Bone marrow (tissue), 2 donors: ENCODE measurements at places on chromosomes 1 and 21.

GRCh38 chr1:207519505-207520399 is 23.8 kb downstream of the CR1 start:
- no peak for DNase-seq

DNA sequence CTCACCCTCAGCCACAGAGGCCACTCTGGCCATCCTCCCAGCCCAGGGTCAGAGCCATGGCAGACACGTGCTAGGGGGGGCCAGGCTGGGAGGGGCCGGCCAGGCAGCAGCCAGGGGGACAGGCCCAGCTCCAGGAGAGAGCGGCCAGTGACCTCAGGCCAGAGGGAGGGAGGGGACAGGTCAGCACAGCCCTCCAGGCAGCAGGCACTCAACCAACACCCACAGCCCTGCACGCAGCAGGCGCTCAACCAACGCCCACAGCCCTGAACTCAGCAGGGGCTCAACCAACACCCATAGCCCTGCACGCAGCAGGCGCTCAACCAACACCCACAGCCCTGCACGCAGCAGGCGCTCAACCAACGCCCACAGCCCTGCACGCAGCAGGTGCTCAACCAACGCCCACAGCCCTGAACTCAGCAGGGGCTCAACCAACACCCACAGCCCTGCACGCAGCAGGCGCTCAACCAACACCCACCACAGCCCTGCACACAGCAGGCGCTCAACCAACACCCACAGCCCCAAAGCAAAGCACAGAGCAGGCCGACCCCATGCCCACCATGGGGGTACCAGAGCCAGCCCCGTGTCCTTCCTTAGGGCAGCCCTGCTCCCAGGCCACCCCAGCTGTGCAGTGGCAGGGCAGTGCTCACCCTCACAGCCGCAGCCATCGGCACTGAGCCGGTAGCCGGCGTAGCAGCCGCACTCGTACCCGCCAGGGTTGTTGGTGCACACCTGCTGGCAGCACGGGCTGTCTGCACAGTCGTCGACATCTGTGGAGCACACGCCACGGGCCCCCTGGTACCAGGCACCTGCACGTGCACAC is 55.9 kb downstream of the ARHGEF16 start:
- no peak for DNase-seq

DNA sequence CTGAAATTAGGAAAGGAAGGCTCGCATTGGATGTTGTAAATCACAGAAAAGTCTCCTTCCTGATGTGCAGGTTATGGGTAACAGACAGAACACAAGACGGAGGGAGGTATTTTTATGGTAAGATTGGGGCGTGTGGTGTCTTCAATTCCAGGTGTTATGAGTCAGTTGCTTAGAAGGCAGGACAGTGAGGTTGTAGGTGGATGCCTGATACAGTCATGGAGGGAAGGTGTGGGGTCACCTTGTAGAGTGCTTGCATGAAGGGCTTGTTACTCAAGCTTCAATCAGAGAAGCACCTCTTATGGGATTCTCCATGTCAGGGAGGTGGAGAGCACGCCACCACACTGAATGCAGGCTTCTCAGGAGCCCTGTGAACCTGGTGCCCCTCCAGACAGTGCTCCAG is 63.1 kb downstream of the C1orf21 start:
- DNase-seq = no peak

DNA sequence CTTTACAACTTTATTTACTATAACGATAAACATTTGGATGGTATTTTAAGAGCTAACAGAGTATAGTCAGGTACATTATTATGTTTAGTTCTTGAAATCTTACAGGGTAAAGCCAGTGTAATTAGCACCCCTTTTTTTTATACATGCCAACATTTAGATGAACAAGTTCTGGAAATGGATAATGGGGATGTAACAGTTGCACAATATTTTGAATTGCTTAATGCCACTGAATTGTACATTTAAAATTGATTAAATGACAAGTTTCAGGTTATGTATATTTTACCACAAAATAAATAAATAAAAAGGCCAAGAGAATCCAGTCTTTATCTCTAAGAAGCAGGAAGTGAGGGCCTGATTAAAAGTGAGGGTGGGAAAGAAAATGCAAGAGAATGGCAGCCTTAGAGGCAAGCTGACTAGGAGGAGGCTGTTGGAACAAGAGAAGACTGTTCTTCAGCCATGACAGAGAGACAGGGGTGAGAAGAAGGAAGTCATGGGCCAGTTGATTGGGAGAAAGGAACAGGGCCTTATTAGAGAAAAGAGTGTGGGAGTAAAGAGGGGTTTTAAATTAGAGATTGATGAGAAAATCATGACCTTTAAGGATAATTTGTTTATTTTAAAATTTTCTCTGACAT is 49.9 kb upstream of the TNFSF18 start:
- no peak for DNase-seq

- no peak for DNase-seq
Observed at GRCh38 chr1:2174348-2175054, 20.1 kb downstream of the FAAP20 start.

DNA sequence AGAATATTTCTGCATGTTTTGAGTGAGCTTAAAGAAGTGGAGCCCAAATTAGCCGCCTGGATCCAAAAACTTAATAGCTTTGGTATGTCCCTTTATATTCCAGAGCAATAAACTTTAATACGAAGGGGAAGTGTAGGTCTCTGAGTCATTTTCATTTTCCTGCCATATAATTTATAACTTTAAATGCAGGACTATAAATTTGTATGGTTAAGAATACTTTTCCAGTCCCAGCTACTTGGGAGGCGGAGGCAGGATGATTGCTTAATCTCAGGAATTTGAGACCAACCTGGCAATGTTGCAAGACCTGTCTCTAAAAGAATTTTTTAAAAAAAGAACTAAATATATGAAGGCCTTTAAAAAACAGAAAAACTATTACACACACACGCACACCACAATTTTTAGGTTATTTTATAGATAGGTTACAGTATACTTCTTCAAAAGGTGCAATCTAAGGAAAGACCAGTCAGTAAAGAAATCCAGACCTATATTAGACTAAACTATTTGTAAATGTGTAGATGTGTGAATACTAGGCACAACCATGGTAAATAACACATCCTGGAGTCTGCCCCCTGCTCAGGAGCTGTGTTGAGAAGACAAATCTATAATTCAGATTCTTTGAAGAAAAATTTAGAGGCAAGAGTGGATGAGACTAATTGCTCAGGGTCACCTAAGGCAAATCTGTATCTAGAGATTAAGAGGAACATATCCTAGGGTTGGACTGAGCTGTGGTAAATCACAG is 80.3 kb downstream of the TTC3 start:
- no peak for DNase-seq

GRCh38 chr1:221712776-221713431 is 29.0 kb downstream of the DUSP10 start:
- peak; percentile 83 for DNase-seq

- DNase-seq = no peak
Observed at GRCh38 chr1:154288661-154289060, 16.2 kb downstream of the HAX1 start.

DNA sequence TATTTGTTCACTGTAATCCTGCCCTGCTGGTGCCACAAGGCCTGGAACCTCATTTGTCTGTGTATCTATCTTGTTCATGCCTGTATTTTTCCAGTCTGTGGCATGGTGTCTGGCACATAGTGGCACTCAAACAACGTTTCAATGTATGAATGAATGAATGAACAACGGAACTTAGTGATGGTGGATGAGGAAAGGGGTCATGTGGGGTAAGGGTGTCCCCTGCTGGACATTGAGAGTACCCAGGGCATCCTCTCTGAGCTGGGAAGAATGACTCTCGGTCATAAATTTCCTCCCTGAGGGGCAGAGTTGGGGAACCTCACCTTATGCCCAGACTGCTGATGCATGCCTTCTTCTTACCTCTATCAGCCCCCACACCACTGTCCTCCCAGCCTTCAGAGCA is 18.9 kb upstream of the ZNF683 start:
- DNase-seq = no peak

DNA sequence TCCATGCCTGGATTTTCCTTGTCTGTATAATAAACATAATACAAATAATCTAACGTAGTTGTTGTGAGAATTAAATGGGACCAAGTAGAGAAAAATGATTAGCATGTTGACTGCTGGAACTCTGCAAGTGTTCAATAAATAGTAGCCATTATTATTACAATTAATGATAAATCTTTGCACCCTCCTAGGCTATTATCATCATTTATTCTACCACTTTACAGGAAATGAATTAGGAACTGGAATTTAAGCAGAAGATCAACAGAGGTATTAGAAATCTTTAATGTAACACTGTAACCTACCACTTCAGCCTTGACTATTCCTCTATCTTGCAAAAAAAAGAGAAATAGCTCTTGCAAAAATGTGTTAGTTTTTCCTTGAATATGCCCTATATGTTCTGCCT is 61.9 kb upstream of the TTC39A start:
- no peak for DNase-seq
